ENCODE measurements at places on chromosomes 5 and 9.

GRCh38 chr9:27391040-27391895 is 94.3 kb upstream of the EQTN start:
- DNase-seq = no peak

GRCh38 chr9:118438810-118439209 is 734.6 kb downstream of the TLR4 start:
- DNase-seq = no peak

DNA sequence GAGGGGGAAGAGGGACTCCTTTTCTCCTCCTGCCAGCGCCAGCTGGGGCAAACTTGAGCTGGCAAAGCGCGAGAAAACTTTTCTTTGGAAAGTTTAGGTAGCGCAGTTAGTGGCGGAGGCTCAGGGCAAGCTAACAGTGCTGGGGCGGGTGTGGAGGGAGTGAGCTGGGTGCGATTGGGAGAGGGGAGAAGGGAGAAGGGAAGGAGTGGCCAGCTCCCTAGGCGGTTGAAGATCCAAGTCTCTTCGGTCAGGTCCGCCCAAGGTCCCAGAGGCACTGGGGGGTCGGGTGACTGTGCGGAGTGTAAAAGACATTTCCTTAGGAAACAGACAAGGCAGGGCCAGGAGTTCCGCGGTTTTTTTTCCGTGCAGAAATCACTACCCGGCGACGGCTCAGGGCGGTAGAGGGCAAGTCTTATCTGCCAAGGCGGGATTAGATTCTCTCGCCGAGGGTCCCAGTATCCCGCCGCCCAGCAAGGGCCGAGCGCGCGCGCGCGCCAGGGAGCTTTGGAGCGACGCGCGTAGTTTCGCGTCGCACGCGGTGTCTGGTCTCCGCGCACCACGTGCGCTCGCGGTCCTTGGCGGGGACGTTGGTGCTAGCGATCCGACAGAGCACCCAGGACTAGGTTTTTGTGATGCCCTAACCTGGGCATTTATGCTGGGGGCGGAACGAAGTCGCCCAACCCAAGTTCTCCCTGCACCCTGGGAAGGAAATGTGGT is 33.6 kb upstream of the NFIB start:
- DNase-seq = no peak

- peak; percentile 56 for DNase-seq
Measured at GRCh38 chr5:177309351-177310191, 2.1 kb downstream of the MXD3 start.

DNA sequence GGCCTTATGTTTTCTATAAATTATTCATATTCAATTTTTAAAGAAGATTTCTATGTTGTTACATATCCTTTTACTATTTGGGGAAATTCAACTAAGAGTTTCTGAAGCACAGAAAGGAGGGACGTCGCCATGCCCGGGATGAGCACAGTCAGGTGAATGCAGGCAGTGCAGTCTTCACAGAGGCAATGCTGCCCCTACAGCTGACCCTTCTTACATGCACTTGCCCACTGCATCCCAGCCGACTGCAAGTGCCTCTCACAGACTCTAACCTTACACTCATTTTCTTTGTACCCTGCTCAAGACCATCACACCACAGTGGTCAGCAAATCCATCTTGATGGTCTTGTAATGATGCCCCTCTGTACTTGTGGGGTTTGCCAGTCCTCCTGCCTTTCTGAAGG is 73.8 kb downstream of the SHC3 start:
- no peak for DNase-seq

DNA sequence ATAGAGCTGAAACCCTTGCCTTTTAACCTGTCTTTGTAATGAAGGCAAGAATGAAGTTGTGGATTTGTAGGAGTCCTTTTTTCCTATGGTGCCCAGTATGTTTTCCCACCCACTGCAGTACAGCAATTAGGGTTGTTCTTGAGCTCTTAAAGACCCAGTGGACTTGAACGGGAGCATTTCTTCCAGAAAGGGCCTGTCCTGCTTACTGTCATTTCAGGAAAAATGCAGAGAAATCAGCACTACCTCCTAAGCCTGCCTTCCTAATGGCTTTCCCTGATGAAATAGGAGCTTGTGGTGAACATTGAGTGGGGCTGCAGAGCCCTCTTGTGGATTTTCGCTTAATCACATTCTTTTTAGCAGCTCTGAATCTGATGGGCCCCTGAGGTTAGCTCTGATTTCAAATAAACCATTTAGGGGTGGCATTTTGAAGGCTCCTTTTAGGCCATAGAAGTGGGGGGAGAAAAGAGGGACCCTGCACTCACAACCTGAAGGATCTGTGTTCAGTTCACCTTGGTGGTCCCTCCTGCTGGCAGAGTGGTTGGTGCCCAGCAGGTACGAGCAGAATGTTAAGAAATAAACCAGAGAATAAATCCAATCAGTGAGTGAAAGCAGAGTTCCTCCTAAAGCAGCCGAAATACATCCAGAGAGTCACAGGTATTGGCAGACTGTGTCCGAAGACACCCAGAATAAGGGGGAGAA is 188.0 kb upstream of the KLF9 start:
- peak; percentile 73 for DNase-seq

DNA sequence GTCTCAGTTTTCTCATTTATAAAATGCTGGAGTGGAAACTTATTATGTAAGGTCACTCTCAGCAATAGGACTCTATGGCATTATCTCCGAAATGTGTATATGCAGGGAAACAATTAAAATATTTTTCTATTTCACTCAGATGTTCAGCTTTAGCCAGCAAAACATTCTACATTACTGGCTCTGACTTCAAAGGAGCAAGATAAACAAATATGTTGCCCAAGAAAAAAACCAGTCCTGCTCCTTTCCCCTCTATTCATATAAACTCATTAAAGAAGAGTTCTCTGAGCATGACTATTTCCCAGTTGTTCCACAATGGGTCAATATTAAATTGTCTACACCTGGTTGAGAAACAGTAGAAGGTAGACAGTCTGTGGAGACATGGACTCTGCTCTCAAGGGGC is 155.0 kb downstream of the NPR3 start:
- DNase-seq = no peak

DNA sequence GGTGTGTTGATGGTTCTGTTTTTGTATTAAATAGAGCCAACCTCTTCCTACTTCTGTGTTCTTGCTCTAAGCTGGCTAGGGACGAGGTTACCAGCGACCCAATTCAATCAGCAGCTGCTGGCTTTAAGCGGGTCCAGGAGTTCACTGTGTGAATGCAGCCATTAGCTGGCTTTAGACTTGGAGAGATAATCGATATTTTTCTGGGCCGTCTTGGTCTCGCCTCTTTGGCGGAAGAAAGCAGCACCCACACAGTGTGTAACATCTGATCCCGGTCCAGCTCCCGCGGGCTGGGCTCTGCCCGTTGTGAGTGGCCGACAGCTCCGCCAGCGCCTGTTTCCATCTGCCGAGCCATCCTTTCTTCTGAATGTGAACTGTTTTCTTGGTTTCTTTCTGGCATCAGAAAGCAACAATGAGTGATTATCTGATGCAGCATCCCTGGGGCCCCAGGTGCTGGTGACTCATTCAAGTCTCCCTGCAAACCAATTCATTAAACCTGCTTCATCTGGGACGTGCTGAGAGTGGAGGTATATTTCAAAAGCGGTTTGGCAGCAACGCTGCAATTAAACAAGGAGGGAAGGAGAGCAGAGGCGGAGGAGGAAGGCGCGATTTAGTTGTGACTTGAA is 90.8 kb upstream of the IRX4 start:
- no peak for DNase-seq

DNA sequence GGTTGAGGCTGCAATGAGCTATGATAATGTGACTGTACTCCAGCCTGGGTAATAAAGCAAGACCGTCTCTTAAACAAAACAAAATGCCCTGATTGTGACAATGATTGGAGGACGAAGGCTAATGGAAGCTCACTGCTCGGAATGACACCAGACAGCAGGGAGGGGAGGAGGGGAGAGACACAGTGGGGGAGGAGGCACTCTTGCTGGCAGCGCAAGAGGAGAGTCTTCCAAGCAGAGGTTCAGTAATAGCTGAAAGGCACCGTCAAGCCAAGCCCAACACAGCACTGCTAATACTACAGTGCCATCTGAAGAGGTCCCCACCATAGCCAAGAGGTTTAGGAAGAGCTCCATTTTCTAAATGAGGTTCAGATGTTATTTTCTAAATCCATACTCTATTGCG is 102.3 kb downstream of the GLDC start:
- no peak for DNase-seq

DNA sequence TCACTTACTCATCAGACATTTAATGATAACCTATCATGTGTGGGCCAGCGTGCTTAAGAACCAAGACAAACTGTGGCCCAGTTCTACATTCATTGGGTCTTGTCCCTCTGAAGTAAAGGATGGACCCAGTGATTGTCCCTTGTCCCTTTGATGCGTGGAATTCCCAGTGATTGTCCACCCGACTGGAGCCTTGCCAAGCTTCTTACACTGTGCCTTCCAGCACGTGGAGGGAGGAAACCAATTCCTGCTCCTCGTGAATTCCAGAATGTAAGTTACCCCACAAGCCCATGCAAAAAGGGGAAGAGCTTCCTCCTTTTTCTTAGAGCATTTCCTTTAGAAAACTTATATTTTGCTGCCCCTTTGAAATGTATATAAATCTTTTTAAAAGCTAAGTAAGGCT is 7.9 kb downstream of the CKMT2 start:
- DNase-seq = no peak

GRCh38 chr5:78242001-78242400 is 52.5 kb downstream of the AP3B1 start:
- DNase-seq = no peak

- DNase-seq = peak; percentile 83
Measured at GRCh38 chr5:138724470-138725146, 28.6 kb upstream of the CTNNA1 start.

GRCh38 chr5:14156290-14156649 is 13.1 kb downstream of the TRIO start:
- no peak for DNase-seq

- DNase-seq = no peak
Measured at GRCh38 chr9:84024041-84024575, 43.5 kb downstream of the RMI1 start.

DNA sequence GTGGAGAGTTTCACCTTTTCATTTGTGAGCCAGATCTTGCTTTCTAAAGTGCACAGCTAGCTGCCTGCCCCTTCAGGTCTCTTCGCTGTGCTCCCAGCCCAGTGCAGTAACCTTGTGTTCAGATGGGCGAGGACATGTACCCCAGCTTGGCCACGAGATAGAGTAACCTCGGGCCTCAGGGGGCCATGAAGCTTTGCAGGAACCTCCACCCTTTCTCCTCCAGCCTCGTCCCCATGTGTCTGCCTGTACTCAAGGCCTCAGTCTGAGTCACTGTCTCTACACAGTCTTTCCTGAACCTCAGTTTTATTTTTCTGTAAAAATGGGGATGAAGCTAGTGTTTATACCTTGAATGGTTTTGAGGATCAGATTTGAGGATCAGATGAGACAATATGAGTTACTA is 37.9 kb downstream of the ERGIC1 start:
- DNase-seq = no peak

GRCh38 chr5:147925020-147925419 is 18.7 kb upstream of the C5orf46 start:
- no peak for DNase-seq

DNA sequence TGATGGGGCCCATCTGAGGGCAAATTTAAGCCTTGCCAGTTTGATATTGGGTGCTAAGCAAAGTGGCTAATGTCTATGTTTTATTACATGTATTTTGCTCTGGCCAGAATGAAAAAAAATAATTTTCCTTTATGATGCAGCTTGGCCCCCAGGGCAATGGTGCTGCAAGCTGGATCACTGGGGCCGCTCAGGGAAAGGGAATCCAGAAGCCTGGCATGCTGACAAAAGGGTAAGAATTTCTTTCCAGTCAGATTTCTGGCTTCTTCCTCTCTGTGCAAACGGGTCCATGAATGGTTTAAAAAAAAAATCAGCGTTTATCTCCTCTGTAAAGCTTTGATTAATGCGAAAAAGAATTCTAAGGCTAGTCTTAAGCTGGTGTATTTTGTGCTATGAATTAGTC is 138.4 kb downstream of the MAPKAP1 start:
- no peak for DNase-seq

- no peak for DNase-seq
Measured at GRCh38 chr5:41196197-41196596, 17.1 kb downstream of the C6 start.

DNA sequence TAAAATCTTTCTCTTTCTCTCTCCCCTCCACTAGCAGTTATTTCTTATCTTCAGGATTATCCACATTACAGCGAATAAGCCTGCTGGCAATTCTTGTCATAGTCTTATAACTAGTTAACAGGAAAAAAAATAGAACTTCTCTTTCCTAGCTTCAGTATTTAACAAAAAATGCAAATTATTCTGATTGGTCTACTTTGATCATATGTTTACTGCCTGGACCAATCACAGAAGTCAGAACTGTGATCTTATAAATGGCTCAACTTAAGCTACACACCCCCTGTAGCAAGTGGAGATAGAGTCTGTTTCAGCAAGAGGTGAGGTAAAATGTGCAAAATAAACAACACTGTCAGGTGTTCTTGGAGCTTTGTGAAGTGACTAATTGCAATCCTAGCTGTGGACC is 389.4 kb upstream of the TUSC1 start:
- DNase-seq = no peak

- DNase-seq = no peak
Measured at GRCh38 chr9:17793713-17794622, 215.1 kb downstream of the SH3GL2 start.

GRCh38 chr5:97181856-97182545 is 1.0 kb downstream of the RIOK2 start:
- DNase-seq = peak; percentile 10

DNA sequence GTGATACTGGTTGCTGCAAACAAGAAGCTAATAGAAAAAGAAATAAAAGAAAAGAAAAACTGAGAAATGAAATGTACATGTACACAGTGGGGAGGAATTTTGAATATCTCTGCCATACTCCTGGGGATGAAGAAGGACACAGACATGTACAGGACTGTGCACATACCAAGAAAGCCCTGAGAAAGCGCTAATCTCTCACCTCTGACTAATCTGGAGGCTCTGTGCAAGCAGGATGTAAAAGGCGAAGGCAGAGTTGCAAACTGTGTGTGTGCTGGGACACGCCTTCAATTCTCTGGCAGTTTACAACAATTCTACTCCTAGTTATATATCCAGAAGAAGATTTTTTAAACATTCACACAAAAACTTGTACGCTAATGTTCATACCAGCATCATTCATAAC is 211.4 kb downstream of the KIAA0825 start:
- DNase-seq = no peak

DNA sequence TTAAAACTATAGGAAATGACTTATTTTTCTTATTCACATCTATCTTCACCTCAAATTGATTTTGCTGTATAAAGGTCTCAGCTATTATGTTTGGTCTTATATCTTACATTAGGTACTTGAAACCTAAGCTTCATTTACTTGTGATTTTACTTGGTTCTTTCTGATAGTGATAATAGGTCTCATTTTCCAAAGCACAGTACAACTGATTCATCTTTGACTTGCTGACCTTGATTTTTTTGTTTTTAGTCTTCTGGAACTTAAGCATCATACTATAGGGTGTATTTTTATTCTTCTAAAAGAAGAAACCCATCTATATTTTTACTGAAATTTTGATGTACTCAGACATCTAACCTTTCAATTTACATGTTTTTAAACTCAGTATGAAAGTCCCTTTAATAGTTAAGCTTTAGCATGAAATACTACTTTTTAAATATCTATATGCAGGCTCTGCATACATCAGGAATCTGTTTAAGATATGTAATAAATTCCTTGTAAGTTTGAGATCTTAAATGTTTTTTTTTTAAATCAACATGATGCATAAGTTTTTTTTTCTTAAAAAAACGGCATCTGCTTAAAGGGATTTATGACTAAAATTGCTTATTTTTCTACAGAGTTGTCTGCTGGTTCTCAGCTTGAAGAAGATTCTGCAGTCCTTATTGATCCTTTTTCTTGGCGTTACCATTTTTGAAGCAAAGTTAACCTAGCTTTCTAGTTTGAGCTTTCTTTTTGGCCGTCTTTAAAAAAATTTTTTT is 13.3 kb downstream of the MATR3 start:
- DNase-seq = no peak

GRCh38 chr5:29715167-29715566 is 1478.3 kb upstream of the CDH6 start:
- no peak for DNase-seq

Data from inflammatory macrophage treated with lipopolysaccharide for 4 hours (primary cell).